ENCODE measurements at places on chromosomes 7 and 10. TPM values are rescaled to one million over a fixed set of nuclear protein-coding genes. Genes with fewer than 3 reads are reported as not detected.
A peak's percentile ranks its signal among the peaks of the same experiment; 100 is the strongest.

DNA sequence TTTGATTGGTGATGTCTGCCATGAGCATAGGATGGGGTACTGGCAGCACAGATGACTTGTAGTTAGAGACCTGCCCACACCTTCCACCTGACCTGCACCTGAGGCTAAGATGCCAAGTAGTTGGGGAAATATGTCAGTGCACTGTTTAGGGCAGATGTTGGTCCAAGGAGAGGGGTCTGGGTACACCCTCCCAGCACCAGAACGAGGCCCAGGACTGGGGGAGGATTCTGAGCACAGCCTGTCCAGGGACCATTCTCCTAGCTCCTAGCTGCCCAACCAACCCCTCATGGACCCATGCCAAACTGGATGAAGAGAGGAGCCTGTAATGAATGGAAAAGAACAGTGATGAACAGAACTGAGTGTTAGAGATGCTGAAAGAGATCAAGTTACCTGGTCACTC lies 28.0 kb downstream of the FRMPD2 start:
- no peak for DNase-seq

DNA sequence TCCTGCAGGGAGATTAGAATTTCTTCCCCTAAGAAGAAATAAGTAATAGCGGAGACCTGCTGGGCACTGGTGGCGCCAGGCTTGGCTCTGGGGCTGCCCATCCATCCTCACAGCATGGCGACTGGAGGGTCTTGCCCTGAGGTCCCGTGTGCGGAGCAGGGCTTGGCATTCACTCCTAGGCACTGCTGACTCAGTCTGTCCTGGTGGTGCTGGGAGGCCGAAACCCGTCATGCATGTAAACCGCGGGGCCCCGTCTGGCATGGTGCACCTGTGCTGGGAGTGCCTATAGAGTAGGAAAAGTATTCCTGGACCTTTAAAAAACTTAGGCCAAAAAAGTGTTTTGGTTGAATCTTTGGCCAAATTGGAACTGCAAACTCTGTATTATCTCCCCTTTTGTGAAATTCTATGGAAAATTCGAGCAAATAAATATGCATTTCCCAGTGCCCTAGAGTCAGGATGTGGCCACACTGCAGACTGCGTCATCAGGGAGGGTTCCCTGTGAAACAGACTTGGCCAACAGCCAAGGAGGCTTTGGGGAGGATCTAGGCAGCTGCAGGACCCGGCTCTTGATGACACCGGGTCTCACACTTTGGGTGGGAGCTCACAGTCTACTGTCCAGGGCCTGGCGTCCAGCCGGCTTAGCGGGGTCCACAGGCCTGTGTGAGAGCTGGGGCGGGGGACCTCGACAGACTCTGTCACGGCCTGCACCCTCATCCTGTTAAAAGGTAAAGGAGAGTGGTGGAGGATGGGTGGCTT lies 122.3 kb downstream of the VIPR2 start:
- no peak for DNase-seq

- peak; percentile 38 for DNase-seq
Measured at GRCh38 chr10:124033887-124034218, 59.5 kb downstream of the CHST15 start.

DNA sequence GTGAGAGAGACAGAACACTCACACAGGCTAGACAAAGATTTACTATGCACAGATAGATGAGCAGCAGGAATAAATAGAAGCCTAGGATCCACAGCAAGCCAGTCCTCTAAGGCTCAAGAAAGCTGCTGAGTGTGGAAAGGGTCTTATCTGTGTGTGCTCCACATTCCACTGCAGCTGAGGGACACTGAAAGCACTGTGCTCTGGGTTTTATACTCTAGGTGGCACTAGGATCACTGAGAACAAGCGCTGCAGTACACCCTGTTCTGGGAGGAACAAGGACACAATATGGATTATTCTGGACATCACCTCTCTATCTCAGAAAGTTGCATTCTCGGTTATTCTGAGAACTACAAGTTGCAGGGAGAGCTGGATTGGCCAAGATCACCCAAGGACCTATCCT lies 4.9 kb upstream of the KLHL7 start:
- DNase-seq, result no peak

DNA sequence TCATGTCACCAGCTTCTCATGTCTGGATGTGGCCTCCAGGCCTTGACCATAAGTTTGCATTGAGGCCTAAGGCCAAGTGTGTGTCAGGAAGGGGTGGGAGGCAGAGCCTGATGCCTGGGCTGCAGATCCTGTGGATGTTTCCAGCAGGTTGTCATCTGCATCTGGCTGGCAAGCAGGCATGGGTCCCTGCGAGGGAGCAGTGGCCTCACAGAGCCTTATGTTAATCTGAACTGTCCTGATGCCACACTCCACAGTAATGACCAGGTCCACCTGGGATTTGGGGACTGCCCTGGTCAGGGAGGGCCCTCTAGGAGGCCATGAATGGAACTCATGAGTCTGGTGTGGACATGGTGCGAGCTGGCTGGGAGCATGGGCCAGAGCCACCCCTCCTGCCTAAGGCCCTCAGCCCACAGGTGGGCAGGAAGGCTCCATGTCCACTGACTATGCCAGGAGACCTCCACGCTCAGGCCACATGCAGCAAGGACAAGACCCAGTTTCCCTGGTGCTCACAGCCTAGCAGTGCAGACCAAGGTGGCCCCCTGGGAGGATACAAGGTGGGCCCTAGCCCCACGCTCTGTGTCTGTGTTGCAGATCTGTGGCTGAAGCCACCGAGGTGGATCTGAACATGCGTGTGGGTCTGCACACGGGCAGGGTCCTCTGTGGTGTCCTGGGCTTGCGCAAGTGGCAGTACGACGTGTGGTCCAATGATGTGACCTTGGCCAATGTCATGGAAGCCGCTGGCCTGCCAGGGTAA lies 83.1 kb downstream of the ADCY1 start:
- DNase-seq, result no peak

DNA sequence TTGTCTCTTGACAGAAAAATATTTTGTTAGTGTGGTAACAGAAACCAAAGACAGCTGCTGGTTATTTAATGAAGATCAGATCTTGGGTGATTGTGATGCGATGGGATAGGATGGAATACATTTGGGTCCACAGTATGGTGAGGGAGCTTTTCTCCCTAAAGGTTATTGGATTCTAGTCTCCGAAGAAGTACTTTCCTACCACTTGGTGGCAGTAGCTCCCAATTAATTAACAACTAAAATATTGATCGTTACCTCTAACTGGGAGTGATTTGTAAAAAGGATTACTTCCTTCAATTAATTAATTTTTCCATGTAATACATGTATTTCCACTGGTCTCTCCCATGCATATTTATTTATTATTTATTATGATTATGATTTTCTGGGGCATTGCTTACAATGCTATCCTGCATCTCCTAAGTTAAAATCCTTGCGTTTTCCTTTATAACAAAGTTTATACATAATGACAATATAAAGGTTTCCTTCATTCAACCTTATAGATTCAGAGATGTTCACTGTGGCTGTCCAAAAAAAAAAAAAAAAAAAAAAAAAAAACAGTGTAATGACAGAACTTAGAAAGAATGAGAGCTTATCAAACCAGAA lies 25.6 kb downstream of the TMEM196 start:
- peak; percentile 43 for DNase-seq

DNA sequence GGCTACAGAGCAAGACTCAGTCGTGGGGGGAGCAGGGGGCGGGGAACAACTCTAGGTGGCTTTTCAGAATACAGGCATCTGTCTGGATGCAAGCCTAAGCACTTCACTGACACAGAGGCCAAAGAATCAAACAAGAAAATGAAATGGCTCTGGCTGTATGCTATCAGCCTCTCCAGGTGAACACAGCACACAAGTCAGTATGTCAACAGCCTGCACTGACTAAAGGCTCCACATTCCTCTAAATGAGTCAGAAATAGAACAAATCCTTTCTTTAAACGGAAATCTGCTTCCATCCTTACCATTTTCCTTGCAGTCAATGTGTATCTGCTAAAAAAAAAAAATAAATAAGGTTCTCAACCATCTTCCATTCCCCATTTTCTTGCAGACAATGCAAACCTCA lies 88.3 kb downstream of the ARMH3 start:
- no peak for DNase-seq

GRCh38 chr7:150631084-150631826 lies 930 bp downstream of the GIMAP6 start:
- DNase-seq, result no peak

GRCh38 chr10:69360485-69361302 lies 56.0 kb downstream of the TACR2 start:
- peak; percentile 40 for DNase-seq

Gene FKBP6
- total RNA-seq, result not detected

Data from endothelial cell of umbilical vein (primary cell).